ENCODE measurements at places on chromosomes 4 and X. TPM values are rescaled to one million over a fixed set of nuclear protein-coding genes. Genes with fewer than 3 reads are reported as not detected.
A peak's percentile ranks its signal among the peaks of the same experiment; 100 is the strongest.

SGCB gene
- 27.0 TPM for total RNA-seq

- no peak for DNase-seq
These were observed 13.8 kb downstream of the ATP10D start for GRCh38 chr4:47498899-47499298.

DNA sequence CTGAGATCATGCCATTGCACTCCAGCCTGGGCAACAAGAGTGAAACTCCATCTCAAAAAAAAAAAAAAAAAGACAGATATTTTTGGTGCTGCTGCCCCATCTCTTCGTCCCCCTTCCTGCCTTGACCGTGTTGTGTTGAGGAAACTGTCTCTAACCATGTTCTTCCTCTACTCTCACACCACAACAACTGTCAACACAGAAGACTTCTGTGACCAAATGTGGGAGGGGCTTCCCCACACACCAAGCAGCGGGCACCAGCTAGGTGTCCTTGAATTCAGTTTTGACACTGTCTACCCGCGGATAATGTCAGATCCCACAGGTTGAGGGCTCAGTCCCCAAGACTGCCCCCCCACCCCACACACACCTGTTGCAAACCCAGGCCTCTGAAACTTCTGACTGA is 104.7 kb upstream of the BCOR start:
- DNase-seq = no peak

DNA sequence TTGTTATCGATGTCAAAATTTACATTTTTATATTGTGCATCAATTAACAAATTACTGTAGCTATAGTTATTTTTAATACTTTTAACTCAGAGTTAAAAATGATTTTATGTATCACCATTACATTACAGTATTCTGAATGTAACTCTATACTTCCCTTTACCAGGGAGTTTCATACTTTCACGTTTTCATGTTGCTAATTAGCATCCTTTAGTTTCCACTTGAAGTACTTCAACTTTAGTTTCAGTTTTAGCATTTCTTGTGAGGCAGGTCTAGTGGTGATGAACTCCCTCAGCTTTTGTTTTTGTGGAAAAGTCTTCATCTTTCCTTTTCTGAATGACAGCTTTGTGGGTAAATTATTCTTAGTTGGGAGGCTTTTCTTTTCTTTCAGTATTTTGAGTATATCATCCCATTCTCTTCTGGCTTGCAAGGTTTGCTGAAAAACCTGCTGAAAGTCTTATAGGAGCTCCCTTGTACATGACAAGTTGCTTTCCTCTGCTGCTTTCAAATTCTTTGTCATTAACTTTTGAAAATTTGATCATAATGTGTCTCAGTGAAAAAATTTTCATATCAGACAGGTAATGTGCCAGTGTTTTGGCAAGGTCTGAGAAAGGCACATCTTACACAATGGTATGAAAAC is 9.8 kb upstream of the CISD2 start:
- no peak for DNase-seq

DNA sequence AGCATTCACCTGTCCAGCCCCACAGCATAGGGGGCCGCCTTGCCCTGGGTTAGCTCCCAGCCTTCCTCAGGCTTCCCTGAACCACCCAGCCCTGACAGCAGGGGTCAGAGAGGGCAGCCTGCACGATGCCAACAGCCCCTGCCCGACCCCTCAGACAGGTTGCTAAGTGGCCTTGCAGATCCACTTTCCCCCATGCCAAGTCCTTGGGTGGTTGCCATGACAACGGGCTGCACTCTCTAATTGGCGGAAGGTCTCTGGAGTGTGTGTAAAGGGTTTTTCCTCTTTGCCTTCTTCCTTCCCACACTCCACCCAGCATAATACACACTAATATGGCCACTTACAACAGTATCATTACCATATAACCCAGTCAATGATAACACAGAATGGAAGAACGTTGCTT is 99.6 kb upstream of the AFAP1 start:
- no peak for DNase-seq

- DNase-seq = no peak
These were observed 14.2 kb upstream of the IL3RA start for GRCh38 chrX:1322393-1322792.

DNA sequence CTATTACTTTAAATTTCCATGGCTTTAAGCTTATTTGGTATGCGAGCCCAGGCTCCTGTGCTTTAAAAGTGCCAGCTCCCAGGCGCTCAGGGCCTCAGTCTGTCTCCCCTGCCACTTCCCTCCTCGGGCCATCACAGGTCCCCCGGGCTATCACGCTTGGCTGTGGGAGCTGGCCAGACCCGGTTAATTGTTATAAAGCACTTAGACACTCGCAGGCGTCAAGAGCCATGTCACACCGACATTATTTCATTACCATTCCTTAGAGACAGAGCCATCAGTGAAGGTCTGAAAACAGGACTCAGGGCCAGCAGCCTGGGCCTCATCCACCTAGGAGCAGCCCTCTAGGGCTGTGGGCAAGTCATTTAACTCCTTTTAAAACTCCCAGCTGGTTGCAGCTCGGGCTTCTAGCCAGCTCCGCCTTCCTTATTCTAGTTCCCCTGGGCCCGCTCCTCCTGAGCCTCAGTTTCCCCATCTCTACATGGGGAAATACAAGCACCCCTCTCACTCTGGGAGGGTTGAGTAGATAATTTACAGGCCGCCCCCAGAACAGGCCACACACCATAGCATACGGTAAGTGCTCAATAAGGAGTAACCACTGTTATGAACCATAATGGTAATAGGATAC is 99.0 kb downstream of the HMX1 start:
- DNase-seq = no peak

DNA sequence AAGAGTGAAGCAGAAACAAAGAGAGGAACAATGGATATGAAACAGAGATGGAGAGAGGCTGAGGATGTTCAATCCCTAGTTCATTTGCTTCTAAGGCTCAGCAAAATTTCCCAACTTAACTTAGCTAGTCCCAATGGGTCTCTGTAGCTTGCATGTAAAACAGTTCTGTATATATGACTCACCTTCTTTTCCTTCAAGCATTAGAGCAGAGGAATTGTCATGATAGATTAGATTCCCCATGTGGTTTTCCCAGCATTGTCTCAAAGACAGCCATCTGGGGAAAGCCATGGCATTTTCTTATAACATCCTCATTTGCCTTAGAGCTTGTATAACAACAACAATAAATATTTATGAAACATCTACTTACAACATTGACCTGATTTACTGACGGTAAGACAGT is 93.9 kb upstream of the GATB start:
- DNase-seq = no peak

- peak; percentile 21 for DNase-seq
These were observed 14.6 kb upstream of the SULT1E1 start for GRCh38 chr4:69874507-69874906.

Data from MCF 10A (cell line).